ENCODE measurements at places on chromosomes 5 and 9.

- DNase-seq: no peak
Measured at GRCh38 chr9:133210202-133210532, 1.1 kb upstream of the OBP2B start.

DNA sequence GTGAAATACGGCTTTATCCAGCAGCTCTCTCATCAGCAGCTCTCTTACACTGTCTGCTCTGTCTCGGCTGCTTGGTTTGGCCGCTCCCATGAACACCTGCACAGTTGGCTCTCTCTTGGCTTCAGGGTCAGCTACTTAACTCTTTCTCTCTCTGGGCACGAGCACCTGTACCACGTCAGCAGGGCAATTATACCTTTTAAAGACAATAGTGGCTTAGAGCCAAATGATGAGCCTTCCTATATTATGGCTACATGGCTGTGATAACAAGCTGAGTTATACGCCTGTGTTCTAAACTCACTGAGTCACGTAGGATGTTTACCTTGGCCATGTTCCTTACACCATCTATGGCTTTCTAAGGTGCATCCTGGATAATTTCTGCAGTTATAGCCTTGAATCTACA lies 69.2 kb upstream of the CTNND2 start:
- DNase-seq: no peak

DNA sequence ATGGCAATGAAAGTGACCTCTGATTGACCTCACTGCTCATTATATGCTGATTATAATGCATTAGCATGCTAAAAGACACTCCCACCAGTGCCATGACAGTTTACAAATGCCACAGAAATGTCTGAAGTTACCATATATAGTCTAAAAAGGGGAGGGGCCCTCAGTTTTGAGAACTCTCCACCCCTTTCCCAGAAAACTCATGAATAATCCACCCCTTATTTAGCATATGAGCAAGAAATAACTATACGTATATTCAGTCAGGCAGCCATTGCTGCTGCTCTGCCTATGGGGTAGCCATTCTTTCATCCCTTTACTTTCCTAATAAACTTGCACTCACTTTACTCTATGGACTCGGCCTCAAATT lies 163.1 kb downstream of the ESM1 start:
- no peak for DNase-seq

DNA sequence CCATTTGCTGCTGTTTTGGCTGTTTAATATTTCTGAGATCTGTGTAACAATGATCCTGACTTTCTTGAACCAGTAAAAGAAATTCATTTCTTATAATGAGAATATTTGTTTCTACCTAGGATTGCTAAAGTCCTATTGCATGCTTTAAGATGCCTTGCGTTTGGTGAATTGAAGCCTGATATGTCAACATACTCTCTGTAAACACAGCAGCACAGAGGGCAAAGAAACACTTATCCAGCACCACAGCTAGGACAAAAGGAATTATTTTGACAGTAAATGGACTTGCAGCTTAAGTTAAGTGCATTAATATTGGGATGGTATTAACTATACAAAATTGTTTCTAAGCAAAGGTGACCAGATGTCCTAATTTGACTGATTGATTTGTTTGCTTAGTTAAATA lies 2031.2 kb upstream of the CDH6 start:
- DNase-seq: no peak

DNA sequence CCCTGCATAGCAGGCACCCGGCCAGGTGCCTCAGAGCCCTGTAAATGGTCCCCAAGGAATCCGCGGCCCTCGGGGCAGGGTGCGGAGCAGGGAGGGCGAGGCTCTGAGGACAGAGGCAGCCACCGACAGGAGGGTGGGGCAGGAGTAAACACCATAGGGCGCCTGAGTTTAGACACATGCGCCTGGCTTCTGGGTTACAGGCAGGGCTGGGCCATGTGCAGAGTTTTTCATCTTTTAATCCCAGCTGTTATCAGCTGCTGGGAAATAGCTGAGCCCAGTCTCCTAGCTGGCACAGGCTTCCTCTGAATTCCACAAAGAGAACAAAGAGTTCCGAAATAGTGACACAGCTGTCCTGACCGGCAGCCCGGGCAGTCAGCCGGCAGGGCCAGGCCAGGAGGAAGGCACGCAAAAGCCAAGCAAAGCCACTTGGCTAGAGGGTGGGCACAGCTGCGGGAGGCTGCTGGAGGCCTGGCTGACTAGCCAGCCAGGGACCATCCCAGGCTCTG lies 98.9 kb upstream of the PHYKPL start:
- DNase-seq: no peak
